ENCODE measurements at places on chromosomes 5 and 9.

DNA sequence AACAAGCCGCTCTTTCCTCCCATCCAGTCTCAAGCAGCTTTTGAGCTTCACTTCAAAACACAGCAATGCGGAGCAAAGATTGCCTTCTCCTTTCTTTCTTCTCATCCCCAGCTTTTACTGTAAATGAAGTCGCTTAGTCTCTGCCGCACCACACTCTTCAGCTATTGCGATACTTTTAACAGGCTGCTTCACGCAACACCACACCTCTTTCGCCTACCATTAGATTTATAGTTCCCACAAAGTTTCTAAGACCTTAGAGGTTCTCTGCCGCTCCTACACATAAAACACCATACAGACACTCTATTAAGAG is 711 bp downstream of the PGGT1B start:
- DNase-seq = no peak

DNA sequence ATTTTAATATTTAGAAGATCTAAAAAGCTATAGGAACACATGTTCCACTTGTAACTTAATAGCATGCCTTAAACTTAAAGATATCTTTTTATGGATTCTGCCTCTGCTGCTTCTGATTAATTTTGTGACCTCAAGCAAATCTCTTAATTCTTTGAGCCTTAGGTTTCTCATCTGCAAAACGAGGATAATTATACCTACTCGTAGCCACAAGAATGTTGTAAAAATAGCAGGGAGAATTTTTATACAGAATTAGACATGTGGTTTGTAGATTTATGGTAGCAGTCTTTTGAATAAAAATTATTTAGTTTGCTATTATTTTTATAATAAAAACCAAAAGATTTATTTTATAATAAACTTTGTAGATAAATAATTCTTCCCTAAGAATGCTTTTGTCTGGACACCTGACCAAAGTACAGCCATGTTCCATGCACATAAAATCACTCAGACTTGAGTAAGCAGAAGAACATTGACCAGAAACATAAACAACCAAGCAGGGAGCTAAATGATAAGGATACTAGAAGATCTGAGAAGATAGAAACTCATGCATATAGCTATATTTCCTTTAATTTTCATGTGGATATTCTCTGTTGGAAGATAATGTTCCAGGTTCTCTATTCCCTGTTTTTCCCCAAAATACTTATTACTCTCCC is 18.5 kb downstream of the C9orf85 start:
- DNase-seq = no peak

GRCh38 chr9:77562019-77562748 is 85.9 kb downstream of the GNA14 start:
- no peak for DNase-seq

DNA sequence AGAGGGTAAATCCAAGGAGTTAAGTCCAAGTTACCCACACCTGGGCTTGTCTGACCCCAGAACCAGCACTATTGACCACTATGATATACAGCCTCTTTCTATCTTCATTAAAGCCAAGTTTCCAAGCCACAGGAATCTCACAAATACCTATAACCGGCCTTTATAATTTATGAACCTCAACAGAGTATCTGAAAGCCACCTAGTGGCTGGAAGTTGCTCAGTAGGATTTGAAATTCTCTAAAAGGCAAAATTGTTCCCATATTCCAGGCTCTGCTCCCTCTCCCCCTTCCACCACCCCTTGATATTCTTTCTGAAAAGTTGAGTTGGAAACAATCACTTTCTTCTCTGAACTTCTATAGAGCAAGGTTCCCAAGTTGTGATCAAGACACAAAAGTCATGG is 106.4 kb upstream of the GPR151 start:
- DNase-seq = no peak

DNA sequence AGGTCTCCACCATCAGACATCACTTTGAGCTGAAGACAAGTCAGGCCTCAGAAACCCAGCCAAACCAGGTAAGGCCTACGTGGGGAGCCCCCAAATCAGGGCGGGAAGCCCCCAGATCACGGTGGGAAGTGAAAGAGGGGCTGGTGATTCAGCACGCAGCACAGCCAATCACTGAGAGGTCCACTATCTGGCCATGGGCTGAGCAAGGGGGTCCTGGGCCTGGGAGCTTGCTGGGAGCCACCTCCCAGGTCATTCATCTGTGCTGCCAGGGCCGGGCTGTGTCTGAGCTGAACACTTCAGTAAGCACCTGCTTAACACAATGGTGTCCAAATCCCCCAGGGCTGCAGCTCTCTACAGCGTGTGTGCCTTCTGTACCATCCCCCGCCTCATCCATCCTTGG is 15.5 kb downstream of the MED10 start:
- no peak for DNase-seq

DNA sequence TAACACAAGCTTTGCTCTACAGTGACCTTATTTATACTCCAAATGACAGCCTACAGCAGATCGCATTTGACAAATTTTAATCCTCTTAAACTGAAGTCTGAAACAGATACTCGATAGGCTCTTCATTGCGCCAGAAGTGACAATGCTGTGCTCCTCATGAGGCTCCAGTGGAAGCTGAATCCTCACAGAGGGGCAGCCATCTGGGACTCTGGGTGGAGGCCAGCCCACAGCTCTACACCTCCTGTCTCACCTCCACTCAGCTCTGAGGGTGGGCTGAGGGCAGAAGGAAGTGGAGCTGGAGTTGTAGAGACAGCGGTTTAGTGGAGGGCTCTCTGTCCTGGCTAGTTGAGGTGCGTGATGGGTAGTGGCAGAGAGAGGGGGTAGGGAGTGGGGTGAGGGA is 283.3 kb upstream of the ANKRD55 start:
- no peak for DNase-seq

DNA sequence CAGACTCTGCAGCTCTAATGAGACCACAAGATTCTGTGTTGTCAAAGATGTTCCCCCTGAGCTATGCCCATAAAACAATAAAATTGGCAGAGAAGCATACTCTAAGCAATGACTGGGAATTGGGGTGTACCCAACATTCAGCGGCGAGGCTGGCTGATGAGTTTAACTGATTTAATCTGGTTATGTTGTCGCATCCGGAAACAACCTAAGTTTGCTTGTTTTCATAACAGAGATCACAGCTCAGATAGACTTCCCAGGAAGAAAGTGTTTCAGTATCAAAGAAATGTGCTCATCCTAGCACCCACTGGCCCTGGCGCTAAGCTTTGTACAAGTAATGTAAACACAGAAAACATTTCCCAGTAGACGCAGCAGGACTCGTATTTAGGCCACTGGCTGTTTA is 7.4 kb downstream of the SEMA5A start:
- DNase-seq = no peak

GRCh38 chr5:10892911-10893215 is 131.8 kb upstream of the DAP start:
- no peak for DNase-seq

GRCh38 chr5:133969654-133970324 is 1.4 kb upstream of the C5orf15 start:
- DNase-seq = peak; percentile 23

- no peak for DNase-seq
Observed at GRCh38 chr5:100306000-100306399, 229.2 kb upstream of the FAM174A start.

DNA sequence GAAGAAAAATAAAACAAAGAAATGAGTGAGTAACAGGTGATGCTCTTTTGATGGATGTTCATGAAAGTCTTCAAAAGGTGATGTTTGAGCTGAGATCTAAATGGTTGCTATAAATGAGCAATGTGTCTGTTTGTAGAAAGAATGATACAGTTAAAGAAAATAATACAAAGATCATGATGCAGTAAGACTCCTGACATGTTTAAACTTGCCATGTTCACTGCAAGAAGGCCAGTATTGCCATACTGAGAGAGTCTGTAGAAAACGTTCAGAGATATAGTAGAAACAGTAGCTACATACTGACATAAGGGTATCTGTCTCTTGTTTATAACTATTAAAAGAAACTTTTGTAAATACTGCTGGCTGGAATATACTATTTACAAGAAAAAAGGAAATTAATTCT is 1609.2 kb upstream of the ACO1 start:
- DNase-seq = no peak

- peak; percentile 91 for DNase-seq
Observed at GRCh38 chr5:151023047-151023615, 2.7 kb downstream of the GPX3 start.

- no peak for DNase-seq
Observed at GRCh38 chr9:103811462-103811861, 282.6 kb upstream of the SMC2 start.

GRCh38 chr5:134004626-134005416 is at the start of gene VDAC1:
Gene VDAC1, minus strand, starts transcription at chr5:134004975. Its CDS starts 11,963 bp downstream, at chr5:133993012.
- peak; percentile 76 for DNase-seq

- no peak for DNase-seq
Observed at GRCh38 chr5:155689406-155689805, 637.6 kb upstream of the SGCD start.

GRCh38 chr5:83204651-83205050 is 127.3 kb downstream of the XRCC4 start:
- no peak for DNase-seq

DNA sequence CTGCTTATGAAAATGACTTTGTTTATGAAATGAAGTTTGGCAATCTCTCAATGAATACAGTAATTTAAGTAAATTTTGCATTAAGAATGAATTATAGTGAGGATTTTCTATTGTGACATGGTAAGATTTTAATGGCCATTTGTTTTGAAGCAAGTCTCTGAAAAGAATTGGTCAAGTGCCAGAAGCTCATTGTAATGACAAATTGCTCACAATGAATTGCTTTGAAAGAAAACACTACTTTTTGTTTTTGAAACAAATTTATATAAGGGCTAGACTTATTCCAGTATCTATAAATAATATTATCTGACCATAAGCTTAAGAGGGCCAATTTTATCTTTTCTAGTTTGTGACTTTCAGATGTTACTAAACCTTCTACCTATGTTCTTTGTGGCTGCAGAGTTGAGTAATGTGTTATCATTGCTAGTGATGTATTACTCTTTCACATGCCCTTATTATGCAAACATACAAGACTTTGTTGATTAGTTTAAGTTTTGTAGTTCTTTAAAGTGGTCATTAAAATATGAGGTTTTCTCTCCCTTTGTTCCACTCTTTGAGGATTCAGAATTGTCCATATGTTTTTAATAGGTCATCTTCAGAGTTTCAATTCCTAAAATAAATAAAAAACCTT is 93.0 kb upstream of the ZNF608 start:
- DNase-seq = no peak

DNA sequence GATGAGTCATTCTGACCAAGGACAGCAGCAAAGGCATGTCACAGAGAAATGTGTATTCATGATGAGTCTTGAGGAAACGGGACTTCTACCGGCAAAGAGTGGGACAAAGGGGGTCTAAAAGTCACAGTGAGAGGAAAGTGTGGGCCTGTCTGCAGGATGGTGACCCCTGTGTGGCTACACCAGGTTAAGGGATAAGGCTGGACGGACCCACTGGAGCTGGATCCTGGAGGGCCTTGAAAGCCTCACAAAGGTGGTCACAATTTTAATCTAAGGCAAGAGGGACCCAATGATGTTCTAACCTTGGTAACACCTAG is 176.5 kb downstream of the CDK5RAP2 start:
- DNase-seq = peak; percentile 9

- DNase-seq = no peak
Observed at GRCh38 chr5:59661311-59661710, 232.2 kb downstream of the PDE4D start.

DNA sequence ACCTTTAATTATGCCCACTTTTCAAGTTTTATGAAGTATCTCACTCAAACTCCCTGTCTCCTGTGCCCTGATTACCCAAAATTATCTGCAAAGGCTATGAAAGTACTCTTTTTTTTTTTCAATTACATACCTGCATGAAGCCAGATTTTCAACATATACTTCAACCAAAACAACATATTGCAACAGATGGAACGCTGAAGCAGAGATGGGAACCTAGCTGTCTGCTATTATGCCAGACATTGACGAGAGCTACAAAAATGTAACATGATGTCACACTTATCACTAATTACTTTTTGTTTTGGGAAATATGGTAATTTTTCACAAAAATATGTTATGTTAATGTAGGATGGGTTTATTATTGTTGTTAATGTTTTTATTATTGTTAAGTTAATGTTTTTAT is 86.5 kb upstream of the SLC1A3 start:
- DNase-seq = no peak

- DNase-seq = no peak
Observed at GRCh38 chr5:135472141-135472540, 20.0 kb upstream of the TIFAB start.

DNA sequence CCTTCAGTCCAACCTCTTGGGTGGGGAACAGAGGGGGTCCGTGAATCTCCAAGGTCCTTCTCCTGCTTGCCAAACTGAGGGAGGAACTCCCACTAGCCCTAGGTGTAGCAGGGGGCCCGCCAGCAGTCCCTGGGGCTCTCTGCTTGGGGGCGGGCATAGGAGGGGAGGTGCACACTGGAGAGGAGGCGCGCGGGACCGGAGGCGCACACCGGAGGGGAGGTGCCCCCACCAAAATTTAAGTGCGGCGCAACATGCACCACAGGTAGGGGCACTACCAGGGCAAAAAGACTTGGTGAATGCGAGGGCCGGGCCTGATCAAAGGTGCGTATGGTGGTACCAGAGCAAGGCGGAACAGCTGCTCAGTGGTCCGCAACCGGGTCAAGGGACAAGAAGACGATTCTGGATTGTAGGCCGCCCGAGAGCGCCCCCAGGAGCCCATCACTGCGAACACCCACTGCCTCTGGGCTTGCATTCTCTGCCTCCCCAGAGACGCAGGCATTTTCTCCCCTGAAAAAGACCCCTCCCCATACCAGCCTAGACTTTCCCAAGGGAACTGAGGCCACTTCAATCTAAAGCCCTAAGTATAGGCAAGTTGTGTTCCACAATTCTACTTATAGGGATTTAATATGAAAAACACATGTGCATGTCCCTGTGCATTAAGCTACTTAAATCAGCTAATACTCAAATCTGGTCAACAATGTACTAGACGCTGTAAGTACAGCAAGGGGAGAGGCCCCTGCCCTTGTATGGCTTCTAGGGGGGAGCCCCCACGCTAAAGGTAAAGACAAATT is 50.6 kb downstream of the TGFBI start:
- DNase-seq = no peak

DNA sequence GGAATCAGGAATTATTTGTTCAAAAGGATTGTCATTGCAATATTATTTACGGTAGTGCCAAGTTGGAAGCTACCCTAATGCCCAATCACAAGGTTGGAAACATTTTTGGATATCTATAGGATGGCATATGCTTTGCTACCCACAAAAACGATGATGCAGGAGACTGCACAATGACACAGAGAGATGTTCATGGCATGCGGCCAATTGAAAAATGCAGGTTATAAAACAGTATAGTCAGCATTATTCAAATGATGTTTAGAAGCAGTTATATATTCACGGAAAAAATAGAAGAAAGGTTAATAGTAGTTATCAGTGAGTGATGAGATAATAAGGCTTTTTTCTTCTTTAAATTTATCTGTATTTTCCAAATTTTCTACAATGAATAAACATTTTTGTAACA is 5.9 kb upstream of the ACSL6 start:
- DNase-seq = no peak

DNA sequence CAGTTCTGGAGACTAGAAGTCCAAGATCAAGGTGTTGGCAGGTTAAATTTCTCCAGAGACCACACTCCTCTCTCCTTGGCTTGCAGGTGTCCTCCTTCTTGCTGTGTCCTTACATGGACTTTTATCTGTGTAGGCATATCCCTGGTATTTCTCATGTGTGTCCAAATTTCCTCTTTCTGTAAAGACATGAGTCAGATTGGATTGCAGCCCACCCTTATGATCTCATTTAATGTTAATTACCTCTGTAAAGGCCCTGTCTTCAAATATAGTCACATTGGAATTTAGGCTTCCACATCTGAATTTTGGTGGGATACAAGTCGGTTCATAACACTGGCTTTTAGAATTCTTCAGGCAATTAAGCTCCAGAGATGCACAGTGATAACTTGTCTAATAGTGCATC is 322.2 kb upstream of the GRIA1 start:
- no peak for DNase-seq

- peak; percentile 19 for DNase-seq
Observed at GRCh38 chr5:157245476-157245875, 20.4 kb upstream of the CYFIP2 start.

Measured in hematopoietic multipotent progenitor cell treated with erythropoietin and hydrocortisone succinate and interleukin-3 and kit ligand, for 8 days (in vitro differentiated cells).